GM12878 (cell line): ENCODE measurements at places on chromosomes 5 and 9. TPM values are rescaled to one million over a fixed set of nuclear protein-coding genes. Genes with fewer than 3 reads are reported as not detected.

PITX1 gene
- total RNA-seq, result 0.77 and 1.1 TPM in 2 replicates

CDH9 gene
- not detected in 2 replicates for total RNA-seq

CENPP gene
- 17.5 and 19.3 TPM in 2 replicates for total RNA-seq

TAF11L10 gene
- total RNA-seq, result not detected in 2 replicates

DNA sequence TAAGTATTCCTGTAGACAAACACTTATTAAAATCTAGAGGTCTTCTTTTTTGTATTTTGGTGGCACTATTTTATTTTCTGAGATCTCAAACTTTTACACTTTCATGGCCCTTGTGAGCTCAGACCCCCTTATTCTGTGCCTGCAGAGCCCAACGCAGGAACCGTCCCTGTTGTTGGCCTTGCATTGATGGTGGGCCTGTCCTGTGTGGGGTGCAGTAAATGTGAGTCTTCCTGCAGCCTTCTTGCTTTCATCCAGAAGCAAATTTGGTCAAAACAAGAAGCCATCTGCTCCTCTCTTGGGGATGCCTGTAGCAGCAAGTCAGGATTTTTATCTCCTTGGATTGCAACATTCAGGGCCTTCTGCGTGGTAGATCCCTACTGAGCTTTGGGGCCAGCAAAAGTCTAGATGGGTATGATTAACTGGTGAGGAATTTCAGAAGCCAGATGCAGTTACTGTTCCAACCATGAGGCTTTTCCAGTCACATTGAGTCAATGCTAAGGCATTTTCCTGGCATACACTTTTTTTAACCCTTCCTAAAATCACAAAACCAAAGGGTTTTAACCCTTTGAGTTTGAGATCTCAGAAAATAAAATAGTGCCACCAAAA lies 31.7 kb downstream of the BASP1 start:
- no peaks in the 10 kb centered on the region; the same call in 1 of the 2 replicates for H3K36me3 ChIP-seq
- no peaks in the 10 kb centered on the region for H3K4me1 ChIP-seq
- H3K4me3 ChIP-seq, result no peak overlapping the region
- H3K27me3 ChIP-seq, result no peaks in the 10 kb centered on the region

GRCh38 chr5:65290677-65291076 lies 191.0 kb downstream of the ADAMTS6 start:
- H3K4me3 ChIP-seq, result no peak overlapping the region
- H3K36me3 ChIP-seq, result no peaks in the 10 kb centered on the region
- H3K27me3 ChIP-seq, result no peaks in the 10 kb centered on the region

DNA sequence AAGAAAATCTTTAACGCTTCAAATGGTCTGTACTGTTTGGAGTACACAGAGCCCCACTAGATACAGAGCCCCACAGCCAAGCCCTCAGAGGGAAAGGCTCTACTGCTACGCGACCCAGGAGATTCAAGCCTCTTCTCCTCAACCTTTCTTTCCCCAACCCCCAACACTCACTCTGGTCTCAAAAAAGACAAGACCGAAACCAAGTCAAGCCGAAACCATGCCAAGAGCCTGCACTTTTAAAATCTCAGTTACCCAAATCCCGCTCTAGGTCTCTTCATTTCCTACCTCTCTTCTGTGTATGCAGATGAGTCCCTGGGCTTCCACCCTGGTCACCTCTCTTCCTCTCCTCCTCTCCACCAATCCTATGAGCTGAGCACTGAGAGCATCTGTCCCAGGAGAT lies 31.9 kb downstream of the BARHL1 start:
- no peak for DNase-seq
- H3K36me3 ChIP-seq, result peaks cover 10% of the 10 kb centered on the region
- H3K4me3 ChIP-seq, result no peak overlapping the region

DNA sequence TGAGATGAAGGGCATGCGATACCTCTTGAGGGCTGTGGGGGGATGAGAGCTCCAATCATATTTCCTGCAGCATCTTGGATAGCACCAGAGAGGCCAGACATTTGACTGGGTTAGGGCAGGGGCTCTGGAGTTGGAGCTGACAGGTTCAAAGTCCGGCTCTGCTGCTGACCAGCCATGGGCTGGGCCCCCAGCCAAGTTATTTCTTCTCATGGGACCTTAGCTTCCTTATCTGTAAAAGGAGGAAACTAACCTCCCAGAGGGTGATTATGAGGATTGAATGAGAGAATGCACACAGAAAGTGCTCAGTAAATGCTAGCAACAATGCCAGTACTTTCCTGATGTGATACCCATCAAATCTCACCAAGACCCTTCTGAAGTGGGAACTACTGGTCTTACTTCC lies 65.2 kb upstream of the SLC25A51 start:
- peaks cover 3% of the 10 kb centered on the region; the same call in 1 of the 2 replicates for H3K4me1 ChIP-seq
- H3K36me3 ChIP-seq, result no peaks in the 10 kb centered on the region
- H3K4me3 ChIP-seq, result no peak overlapping the region

DNA sequence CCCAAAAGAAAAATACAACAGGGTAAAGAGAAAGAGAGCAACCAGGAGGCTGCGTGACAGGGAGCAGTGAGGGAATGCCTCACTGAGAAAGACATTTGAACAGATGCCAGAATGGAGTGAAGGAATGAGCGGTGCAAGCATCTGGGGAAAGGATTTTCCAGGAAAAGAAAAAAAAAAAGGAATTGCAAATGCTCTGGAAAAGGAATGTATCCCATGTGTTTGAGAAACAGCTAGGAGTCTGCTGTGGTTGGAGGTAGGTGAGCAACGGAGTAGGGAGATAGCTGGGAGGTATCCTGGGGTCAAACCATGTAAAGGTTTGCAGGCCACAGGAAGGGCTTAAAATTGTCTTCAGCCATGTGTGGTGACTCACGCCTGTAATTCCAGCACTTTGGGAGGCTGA lies 23.6 kb upstream of the CEMIP2 start:
- H3K4me3 ChIP-seq, result no peak overlapping the region
- no peak for DNase-seq
- H3K4me1 ChIP-seq, result peaks cover 28% of the 10 kb centered on the region
- H3K36me3 ChIP-seq, result no peaks in the 10 kb centered on the region

- no peaks in the 10 kb centered on the region for H3K36me3 ChIP-seq
- no peaks in the 10 kb centered on the region; the same call in 1 of the 2 replicates for H3K27me3 ChIP-seq
- no peak overlapping the region for H3K4me3 ChIP-seq
- no peak overlapping the region for H3K27ac ChIP-seq
- H3K4me1 ChIP-seq, result no peaks in the 10 kb centered on the region
Observed at GRCh38 chr9:3898461-3899218, 372.8 kb upstream of the RFX3 start.

DNA sequence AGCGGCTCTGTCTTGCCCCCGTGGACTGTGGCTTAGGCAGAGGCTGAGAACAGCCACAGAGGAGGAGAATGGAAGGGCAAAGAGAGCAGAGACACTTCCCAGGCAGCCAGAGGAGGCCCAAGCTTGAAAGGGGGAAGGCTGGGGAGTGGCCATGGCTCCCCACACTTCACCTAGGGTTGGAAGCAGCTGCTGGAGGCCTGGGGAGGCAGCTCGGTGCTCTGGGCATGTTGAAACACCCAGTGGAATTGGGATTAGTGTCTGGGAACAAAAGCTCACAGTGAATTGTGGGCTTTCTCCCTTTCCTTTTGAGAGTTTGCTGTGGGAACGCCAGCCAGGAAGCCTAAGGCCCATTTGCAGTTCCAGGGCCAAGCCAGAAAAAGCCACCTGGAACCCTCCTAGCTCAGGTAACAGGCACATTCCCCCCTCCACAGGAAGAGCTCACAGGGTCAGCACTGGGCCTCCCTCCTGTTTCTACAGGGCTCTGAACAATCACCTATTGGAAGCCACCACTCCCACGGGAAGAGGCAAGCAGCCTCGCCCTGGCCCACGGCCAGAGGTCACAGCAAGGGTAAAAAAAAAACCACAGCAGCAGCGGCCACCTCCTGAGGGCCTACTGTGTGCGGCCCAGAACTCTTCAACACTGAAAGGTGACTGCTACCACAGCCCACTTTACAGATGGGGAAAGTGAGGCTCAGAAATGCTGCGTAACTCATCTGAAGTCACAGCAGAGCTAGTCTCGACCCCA lies 20.2 kb downstream of the EEIG1 start:
- no peak overlapping the region for H3K27ac ChIP-seq
- no peak for DNase-seq
- peaks cover 17% of the 10 kb centered on the region for H3K4me1 ChIP-seq
- no peaks in the 10 kb centered on the region for H3K27me3 ChIP-seq
- no peaks in the 10 kb centered on the region; the same call in 1 of the 2 replicates for H3K36me3 ChIP-seq

GRCh38 chr5:59020611-59021285 lies 437.9 kb downstream of the RAB3C start:
- no peaks in the 10 kb centered on the region for H3K4me1 ChIP-seq
- DNase-seq, result no peak
- no peaks in the 10 kb centered on the region for H3K27me3 ChIP-seq

DNA sequence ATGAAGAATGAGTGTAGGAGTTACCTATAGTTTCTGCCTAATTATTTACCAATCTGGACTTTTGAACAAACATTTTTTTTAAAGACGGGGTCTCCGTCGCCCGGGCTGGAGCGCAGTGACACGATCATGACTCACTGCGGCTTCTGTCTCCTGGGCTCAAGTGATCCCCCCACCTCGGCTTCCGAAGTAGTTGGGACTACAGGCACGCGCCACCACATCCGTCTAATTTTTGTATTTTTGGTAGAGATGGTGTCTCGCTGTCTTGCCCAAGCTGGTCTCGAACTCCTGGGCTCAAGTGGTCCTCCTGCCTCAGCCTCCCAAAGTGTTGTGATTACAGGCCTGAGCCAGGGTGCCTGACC lies 1.5 kb downstream of the CTNNA1 start:
- no peak overlapping the region for H3K27ac ChIP-seq
- H3K27me3 ChIP-seq, result no peaks in the 10 kb centered on the region; the same call in 1 of the 2 replicates
- H3K4me1 ChIP-seq, result peaks cover 8% of the 10 kb centered on the region; the same call in 1 of the 2 replicates
- peak overlapping the region; percentile 97 for H3K4me3 ChIP-seq
- H3K36me3 ChIP-seq, result no peaks in the 10 kb centered on the region; the same call in 1 of the 2 replicates
